Tibial nerve (tissue), 4 donors: ENCODE measurements at places on chromosomes 3 and 15. TPM values are rescaled to one million over a fixed set of nuclear protein-coding genes. Genes with fewer than 3 reads are reported as not detected.
A peak's percentile ranks its signal among the peaks of the same experiment; 100 is the strongest.

DNA sequence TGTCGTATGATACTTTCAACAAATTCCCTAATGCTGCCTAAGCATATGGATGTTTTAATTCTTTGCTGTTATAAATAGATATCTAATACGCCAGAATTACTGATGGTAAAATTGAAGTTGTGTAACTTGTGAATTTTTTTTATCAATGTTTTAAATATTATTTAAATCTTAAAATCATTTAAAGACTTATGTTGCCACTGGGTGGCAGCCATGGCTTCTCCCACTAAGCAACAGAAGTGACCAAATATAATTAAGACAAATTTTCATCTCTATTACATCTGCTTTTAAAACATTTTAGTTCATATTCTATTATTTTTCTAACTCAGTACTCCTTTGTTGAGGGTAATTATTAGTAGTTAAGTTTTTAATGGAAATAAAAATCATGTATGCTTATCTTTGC lies 8.1 kb upstream of the IL20RB start:
- H3K36me3 ChIP-seq, result no peaks in the 10 kb centered on the region
- H3K4me1 ChIP-seq, result peaks cover 3% of the 10 kb centered on the region
- H3K27ac ChIP-seq, result no peak overlapping the region
- H3K27me3 ChIP-seq, result no peaks in the 10 kb centered on the region
- DNase-seq, result no peak

GRCh38 chr15:56936929-56937328 lies 18.5 kb downstream of the TCF12 start:
- no peak overlapping the region for H3K27ac ChIP-seq
- H3K36me3 ChIP-seq, result no peaks in the 10 kb centered on the region
- no peaks in the 10 kb centered on the region for H3K27me3 ChIP-seq
- H3K4me3 ChIP-seq, result no peak overlapping the region
- no peak for DNase-seq

GRCh38 chr3:146221276-146221675 lies 29.6 kb downstream of the PLSCR4 start:
- peaks cover 15% of the 10 kb centered on the region for H3K36me3 ChIP-seq
- H3K4me3 ChIP-seq, result no peak overlapping the region
- no peak overlapping the region for H3K27ac ChIP-seq
- H3K4me1 ChIP-seq, result peaks cover 18% of the 10 kb centered on the region
- no peaks in the 10 kb centered on the region for H3K27me3 ChIP-seq

DNA sequence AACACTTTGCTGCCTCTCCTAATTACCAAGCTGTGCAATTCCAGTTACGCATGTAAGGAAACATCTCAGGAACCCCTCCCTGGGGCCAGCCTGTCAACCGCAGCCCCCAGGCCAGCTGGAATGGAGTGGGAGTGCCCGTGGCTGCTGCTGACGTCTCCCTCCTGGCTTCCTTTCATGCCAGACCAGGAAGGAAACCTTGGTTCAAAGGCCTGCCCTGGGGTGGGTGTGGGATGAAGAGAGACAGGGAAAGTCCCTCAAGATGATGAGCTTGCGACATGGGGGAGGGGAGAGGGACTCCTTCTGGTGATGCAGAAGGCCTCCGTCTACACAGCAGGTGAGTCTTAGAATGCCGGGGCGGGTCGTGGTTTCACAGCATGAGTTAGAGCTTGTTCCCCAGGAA lies 11.4 kb upstream of the CYP11A1 start:
- H3K4me1 ChIP-seq, result peaks cover 25% of the 10 kb centered on the region
- no peak overlapping the region for H3K27ac ChIP-seq
- DNase-seq, result no peak
- no peaks in the 10 kb centered on the region for H3K27me3 ChIP-seq

GRCh38 chr3:142273501-142273900 lies 48.1 kb upstream of the GK5 start:
- peak overlapping the region; percentile 68 for H3K27ac ChIP-seq
- no peak overlapping the region for H3K4me3 ChIP-seq
- peaks cover 24% of the 10 kb centered on the region for H3K4me1 ChIP-seq

DNA sequence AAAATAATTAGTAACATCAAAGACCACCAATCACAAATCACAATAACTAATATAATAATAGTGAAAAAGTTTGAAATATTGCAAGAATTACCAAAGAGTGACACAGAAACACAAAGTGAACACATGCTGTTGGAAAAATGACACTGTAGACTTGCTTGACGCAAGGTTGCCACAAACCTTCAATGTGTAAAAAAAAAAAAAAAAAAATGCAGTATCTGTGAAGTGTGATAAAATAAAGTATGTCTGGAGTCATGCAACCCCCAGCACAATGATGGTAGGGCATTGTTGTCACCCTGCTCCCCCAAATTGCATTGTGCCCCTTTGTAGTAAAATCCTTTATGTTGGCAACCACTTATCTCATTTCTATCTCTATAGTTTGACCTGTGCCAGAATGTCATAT lies 190.6 kb downstream of the PLCL2 start:
- no peak overlapping the region for H3K4me3 ChIP-seq
- H3K4me1 ChIP-seq, result no peaks in the 10 kb centered on the region
- no peak overlapping the region for H3K27ac ChIP-seq
- DNase-seq, result no peak

- DNase-seq, result no peak
- no peak overlapping the region for H3K27ac ChIP-seq
- H3K36me3 ChIP-seq, result no peaks in the 10 kb centered on the region
- H3K4me1 ChIP-seq, result no peaks in the 10 kb centered on the region
- no peak overlapping the region for H3K4me3 ChIP-seq
- no peaks in the 10 kb centered on the region for H3K27me3 ChIP-seq
Observed at GRCh38 chr3:124926426-124927101, 8.0 kb downstream of the MUC13 start.

GRCh38 chr3:131705558-131706051 lies 202.8 kb upstream of the MRPL3 start:
- no peak overlapping the region for H3K4me3 ChIP-seq
- DNase-seq, result no peak
- no peak overlapping the region for H3K27ac ChIP-seq

DNA sequence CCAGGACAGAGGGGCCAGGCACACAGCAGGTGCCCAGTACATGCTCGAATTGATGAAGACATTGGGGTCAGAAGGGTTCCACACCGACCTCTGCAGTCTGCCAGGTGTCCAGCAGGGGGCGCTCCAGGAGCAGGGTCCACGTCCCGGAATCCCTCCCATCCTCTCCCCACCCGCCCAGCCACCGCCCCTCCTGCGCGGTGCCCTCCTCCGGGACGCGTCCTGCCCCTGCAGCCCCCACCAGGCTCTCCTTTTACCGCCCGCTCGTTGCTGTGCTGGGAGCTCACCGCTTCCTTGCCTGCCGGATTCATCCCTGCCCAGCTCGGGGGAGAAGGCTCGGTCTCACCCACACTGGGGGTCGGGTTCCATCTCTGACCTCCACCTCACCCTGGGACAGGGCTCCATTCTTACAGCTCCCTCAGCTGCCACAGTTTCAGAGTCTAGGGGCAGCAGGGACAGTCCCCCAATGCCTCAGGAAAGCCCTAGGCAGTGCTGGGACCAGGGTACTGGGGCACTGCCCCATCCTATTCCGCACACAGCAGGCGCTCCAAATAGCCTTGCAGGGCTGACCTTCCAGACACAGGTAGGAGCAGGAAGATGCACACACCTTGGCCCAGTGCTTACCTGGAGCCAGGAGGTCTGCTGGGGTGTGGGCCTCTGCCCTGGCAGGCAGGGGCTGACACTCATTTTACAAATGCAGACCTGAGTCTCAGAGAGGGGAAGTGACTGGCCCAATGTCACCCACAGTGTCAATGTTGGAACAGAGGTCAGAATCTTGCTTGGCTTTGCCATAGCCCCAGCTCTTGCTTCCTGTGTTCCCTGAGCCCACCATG lies 31.0 kb downstream of the GRIP2 start:
- no peaks in the 10 kb centered on the region for H3K4me1 ChIP-seq
- DNase-seq, result peak; percentile 61
- no peak overlapping the region for H3K27ac ChIP-seq
- H3K4me3 ChIP-seq, result no peak overlapping the region
- no peaks in the 10 kb centered on the region for H3K27me3 ChIP-seq
- no peaks in the 10 kb centered on the region for H3K36me3 ChIP-seq

DNA sequence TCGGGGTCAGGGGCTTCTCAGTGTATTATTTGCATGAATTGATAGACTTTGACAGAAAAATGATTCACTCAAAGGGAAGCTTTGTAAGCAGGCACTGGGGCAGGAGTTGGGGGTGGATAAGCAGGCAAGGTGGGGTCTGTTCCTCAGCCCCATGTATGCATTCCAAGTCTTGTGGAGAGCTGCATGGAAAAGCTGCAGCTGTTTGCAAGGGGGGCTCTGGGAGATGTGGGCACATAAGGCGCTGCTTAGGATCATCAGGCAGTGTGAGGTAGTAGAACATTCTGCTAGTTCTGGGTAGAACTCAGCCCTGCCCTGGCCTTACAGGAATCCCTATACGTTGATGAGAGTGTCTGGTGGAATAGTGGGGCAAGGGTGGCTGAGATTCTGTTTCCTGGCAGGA lies 154.2 kb upstream of the LRIG1 start:
- H3K4me1 ChIP-seq, result no peaks in the 10 kb centered on the region
- no peaks in the 10 kb centered on the region for H3K36me3 ChIP-seq
- H3K27me3 ChIP-seq, result no peaks in the 10 kb centered on the region
- DNase-seq, result no peak

DNA sequence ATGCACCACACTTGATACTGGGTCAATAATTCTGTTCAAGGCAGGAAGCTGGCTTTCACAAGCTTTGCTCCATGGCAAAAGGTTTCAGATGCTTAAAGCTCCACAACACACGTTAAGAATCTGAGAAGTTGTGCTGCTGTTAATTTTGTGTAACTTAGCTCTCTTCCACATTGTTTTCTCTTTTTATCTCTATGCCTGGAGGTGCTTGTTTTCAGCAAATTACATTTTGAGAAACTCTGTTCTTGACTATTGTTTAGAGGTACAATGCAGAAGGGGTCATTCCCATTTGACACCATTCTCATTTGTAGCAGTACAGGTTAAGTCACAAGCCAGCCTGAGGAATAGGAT lies 156.0 kb downstream of the FNDC3B start:
- H3K27ac ChIP-seq, result no peak overlapping the region
- H3K36me3 ChIP-seq, result no peaks in the 10 kb centered on the region
- no peak for DNase-seq
- H3K27me3 ChIP-seq, result no peaks in the 10 kb centered on the region
- no peak overlapping the region for H3K4me3 ChIP-seq

DNA sequence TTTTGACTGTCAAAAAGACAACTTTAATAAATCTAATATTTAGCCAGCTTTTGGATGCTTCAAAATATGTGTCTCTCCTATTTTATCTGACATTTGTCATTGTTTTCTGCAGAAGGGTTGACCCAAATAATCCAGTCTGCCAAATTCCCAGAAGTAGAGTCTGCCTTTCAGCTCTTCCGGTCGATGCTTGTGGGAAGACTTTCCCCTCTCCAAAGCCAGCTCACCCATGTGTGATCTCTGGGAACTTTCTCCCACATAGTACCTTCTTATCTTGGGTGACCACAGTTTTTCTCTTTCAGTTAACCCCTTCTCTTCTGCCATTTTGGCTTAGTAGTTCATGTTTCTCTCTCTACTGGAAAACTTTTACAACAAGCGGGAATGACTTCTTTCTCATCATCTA lies 94.1 kb downstream of the ASB7 start:
- no peaks in the 10 kb centered on the region for H3K36me3 ChIP-seq
- H3K4me3 ChIP-seq, result no peak overlapping the region
- no peak overlapping the region for H3K27ac ChIP-seq
- no peak for DNase-seq
- no peaks in the 10 kb centered on the region for H3K27me3 ChIP-seq

DNA sequence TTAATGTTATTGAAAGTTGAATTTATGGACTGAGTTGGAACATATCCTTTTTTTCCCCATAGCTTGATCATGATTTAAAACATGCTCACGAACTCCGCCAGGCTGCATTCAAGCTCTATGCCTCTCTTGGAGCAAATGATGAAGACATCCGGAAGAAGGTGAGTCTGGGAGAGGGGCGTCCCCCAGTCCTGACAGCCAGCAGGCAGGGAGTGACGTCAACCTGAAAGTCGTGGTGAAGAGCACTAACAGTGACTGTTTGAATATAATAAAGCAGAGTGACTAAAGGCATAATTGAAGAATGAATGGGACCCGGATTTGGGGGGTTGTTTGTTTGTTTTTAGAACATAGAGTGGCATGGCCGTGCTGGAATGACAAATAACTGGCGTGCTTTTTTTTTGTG lies 57.9 kb downstream of the ARMC8 start:
- H3K27ac ChIP-seq, result no peak overlapping the region
- H3K4me1 ChIP-seq, result no peaks in the 10 kb centered on the region
- H3K4me3 ChIP-seq, result no peak overlapping the region
- H3K27me3 ChIP-seq, result no peaks in the 10 kb centered on the region

- no peaks in the 10 kb centered on the region for H3K4me1 ChIP-seq
- DNase-seq, result no peak
- no peaks in the 10 kb centered on the region for H3K27me3 ChIP-seq
- no peak overlapping the region for H3K27ac ChIP-seq
- H3K36me3 ChIP-seq, result no peaks in the 10 kb centered on the region
- no peak overlapping the region for H3K4me3 ChIP-seq
Observed at GRCh38 chr15:78208887-78209645, 25.3 kb downstream of the ACSBG1 start.

GRCh38 chr15:85692873-85693272 lies 101.9 kb downstream of the KLHL25 start:
- H3K27ac ChIP-seq, result no peak overlapping the region
- no peak overlapping the region for H3K4me3 ChIP-seq
- no peak for DNase-seq

DNA sequence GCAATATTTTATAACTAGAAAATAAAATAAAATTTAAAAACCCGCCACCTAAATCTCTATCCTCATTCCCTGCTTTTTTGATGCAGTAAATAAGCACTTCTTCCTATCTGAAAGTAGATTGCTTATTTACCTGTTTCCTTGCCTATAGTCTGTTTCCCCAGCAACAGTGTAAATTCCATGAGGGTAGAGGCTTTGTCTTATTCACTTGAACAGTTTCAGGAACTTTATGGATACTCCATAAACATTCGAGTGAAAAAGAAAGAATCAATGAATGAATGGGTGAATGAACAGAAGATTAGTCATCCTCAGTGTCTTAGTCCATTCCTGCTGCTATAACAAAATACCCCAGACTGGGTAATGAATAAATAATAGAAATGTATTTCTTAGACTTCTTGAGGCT lies 41.7 kb downstream of the SHC4 start:
- no peak for DNase-seq
- H3K27ac ChIP-seq, result no peak overlapping the region
- H3K4me1 ChIP-seq, result no peaks in the 10 kb centered on the region

DNA sequence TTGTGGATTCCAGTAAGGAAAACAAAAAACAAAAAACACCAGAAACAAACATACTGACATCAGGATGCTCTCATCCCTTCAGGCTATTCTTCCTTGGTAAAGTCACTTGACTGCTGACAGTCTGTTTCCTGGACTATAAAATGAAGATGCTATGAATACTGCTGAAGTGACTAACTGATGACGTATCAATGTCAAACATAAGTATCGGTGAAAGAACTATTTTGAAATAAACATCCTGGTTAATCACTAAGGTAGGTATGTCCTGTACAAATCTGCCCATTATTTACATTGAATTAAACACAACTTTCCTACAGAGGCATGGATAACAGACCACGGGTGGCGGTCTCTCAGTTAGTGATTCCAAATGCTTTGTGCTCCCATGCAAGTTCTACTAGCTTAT lies 45.9 kb downstream of the CHAC1 start:
- H3K27ac ChIP-seq, result no peak overlapping the region
- DNase-seq, result no peak
- H3K4me3 ChIP-seq, result no peak overlapping the region
- peaks cover 7% of the 10 kb centered on the region for H3K4me1 ChIP-seq
- no peaks in the 10 kb centered on the region for H3K27me3 ChIP-seq

SECISBP2L gene
- 262 TPM for total RNA-seq

ACTRT3 gene
- 2.3 TPM for total RNA-seq

CASR gene
- not detected for total RNA-seq

KY gene
- 1.5 TPM for total RNA-seq

THPO gene
- 0.20 TPM for total RNA-seq

SLC24A5 gene
- 0.20 TPM for total RNA-seq

ZMYND10 gene
- total RNA-seq, result 1.7 TPM

SOX2 gene
- total RNA-seq, result 43.8 TPM

MNS1 gene
- total RNA-seq, result 2.3 TPM
